ENCODE measurements at places on chromosomes 5 and 9.
A peak's percentile ranks its signal among the peaks of the same experiment; 100 is the strongest.

DNA sequence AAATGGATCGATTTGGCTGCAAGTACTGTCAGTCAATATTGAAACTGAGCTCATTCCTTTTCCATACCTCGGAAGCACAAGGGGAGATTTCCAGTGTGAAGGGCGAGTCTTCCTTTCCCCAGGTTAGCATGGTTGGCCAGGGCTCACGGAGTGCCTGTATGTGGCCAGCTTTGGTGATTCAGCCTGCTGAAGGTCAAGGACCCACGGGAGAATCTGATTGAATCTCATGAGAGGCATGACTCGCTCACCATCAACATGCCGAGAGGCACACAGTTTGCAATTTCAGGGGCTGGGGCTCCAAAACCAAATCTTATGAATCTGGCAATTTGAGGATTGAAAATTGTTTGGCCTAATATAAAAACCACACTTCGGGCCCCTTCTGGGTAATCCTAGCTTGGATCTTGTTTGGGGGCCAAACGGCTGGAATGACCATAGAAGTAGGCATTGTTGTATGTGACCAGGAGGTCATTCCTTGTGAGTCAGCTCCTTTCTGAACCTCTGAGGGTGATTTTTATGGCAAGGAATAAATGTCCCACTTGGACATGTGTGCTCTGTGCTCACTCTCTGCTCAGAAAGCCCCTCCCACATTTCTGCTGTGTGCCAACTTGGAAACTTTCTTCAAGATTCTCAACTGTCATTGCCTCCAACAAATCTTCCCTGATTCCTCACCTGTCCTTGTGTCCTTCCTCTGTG lies 69.8 kb downstream of the DOCK2 start:
- DNase-seq = no peak

DNA sequence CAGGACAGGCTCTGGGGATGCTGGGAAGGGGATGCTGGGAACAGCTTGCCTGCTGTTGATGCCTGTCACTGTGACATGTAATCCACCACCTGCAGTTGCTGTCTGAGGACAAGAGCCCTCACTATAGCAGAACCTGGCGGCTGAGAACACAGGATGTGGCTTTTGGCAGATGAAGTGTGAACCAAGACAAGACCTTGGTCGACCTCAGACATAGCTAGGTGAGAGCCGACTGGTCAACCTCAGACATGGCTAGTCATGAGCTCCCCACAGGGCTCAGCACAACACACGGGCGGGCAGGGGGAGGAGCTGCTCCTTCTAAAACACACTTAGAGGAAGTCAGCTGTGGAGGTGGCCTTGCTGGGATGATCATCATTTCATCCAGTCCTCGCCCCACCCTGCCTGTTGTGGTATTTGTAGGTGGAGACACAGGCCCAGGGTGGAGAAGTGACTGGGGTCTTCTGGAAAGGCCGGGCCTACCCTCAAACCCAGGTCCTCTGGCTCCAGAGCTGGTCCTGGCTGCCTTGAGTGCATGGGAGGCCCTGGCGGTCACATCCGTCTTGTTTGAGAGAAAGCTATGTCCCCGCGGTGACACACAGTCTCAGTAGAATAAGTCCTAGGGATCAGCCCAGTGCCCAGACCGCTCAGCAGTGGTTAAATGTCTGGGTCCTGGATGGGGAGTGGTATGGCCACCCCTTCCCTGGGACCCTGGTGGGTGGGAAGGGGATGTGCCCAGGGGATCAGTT lies 6.1 kb downstream of the SUSD3 start:
- DNase-seq = peak; percentile 70

DNA sequence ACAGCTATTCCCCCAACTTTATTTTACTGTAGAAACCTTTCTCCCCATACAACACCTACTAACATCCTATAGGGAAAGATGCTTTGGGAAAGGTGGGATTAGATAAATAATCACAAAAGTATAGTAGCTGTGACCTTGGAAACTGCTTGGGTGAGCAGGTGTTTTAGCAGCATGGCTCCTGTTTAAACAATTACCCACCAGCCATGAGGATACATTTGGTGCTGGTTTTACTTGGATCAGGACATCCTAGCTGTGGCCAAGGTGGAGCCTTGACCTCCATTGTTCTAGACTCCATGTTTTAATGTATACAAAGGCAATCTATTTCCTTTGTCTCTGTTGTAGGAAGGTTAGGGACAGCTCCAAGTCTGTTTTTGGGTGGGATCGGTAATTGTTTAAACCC lies 56.8 kb upstream of the ALDH1B1 start:
- no peak for DNase-seq

DNA sequence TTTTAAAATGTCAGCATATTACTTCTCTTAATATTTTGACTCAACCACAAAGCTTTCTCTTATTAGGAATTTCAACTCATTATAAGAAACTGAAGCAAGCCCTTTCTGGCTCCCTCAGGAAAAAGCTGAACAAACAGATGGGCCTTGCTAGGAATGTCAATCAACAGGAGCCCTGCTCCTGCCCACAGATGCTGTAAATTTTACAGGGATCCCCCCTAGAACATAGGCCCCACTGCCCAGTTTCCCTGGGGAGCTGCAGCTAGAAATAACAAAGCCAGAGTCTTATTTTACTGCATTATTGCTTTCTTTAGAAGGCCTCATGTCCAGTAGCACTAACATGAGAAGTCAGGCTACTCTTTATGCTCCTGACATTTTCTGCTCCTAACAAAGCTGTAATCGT lies 103.8 kb downstream of the PCSK1 start:
- DNase-seq = no peak

DNA sequence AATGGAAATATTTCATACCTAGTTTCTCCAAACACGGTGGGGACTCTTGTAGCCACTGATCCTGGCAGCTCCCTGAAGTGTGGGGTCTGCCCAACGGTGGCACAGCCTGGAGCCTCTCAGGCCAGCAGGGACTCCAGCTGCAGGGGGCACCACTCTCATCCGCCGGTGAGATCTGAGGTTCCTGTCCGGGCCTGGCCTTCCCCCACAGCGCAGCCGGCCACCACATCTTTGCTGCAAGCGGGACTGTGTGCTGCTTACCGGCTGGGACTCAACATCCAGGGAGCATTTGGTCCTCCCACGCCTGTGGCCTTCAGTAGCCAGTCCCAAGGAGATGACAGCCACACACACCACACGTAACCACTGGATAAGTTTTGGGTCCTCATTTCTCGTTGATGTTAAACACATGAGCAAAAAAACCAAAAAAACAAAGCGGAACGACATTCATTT lies 7.7 kb upstream of the NKX2-5 start:
- no peak for DNase-seq

GRCh38 chr5:88887342-88887741 lies 4.4 kb upstream of the MEF2C start:
- DNase-seq = no peak

GRCh38 chr9:90741036-90741435 lies 60.6 kb upstream of the SYK start:
- DNase-seq = no peak

DNA sequence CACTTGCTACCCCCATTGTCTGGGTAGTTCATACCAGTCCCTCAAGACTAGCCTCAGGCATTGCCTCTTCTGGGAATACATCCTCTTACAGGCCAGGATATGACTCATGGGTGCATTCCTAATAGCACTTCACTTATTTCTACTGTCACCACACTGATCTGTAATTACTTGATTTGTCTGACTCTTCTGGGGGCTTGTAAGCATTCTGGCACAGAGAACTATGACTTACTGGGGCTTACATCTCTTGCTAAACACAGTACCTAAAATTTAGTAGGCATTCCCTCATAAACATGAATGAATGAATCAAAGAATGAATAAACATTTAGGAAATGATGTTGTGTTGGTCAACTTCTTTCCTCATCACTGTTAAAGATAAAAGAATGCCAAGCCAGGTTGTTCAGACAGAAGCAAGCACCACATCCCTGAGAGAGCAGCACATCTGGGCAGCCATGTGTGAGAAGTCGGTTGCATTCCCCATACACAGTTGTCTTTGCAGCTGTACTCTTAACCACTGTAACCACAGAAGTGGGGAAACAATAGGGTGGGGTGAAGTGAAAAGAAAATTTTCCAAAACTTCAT lies 27.6 kb downstream of the IL7R start:
- DNase-seq = no peak

DNA sequence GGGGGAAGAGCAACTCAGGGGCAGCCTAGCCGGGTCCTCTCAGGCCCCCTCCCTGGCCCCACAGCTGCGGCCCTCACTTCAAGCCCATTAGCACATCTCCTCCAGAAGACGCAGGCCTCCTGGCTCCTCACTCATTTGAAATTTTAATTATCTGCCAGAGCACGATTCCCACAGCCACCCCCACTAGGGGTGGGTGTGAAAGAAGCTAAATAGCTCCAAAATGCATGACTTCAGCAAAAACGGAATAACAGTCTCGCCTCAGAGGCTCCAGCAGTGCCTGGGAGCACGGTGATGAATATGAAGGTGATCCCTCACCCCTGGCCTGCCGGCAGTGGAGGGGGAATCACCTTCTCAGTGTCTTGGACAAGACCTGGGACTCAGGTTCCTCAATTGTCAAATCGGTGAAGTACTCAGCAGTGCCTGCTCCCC lies 61.1 kb upstream of the HRH2 start:
- no peak for DNase-seq

DNA sequence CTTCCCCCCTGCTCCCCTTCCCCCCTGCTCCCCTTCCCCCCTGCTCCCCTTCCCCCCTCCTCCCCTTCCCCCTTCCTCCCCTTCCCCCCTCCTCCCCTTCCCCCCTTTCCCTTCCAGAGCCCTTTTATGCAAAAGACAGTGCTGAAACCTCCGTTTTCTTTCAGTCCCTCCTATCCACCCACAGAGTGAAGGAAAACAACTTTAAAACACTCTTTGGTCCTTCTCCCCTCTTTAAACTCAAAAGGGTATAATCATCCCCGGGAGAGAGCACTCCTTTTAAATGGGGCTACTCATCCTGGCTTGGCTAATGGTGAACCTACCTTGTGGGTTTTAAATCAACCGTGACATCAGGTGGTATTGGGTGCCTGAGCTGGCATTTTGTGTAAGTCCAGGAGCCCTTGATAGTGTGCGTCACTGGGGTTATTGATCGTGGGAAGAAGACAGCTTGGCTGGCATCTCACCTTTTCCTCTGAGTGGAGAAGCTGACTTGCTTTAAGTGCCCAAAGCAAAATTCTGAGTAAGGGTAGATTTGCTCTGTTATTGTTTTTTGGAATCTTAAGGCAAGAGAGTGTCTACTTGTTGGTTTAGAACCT lies 2.7 kb downstream of the LARP1 start:
- DNase-seq = no peak

GRCh38 chr5:169099801-169100734 lies 200.9 kb downstream of the SLIT3 start:
- DNase-seq = no peak

GRCh38 chr9:128124451-128124850 lies 3.1 kb downstream of the PTGES2 start:
- peak; percentile 52 for DNase-seq

- DNase-seq = no peak
Observed at GRCh38 chr5:139682016-139682975, 34.1 kb downstream of the CXXC5 start.
